ENCODE measurements at places on chromosomes 5 and 9.

- DNase-seq, result peak; percentile 13
Observed at GRCh38 chr5:75584641-75585040, 26.6 kb upstream of the ANKDD1B start.

DNA sequence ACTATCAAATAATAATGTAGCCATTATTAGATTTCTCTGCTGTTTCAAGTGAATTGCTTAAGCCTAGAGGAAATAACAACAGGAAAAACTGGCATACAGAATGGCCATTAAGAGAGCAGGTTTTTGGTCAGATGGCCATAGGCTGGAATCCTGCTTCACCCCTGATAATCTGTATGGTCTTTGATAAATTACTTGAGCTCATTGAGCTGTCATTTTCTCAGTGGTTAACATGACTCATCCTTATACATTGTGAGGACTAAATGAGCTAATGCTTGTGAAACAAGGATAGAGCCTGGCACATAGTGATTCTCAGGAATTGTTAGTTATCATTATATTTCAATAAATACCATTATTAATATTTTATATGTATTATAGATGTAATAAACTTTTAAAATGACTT lies 516.5 kb downstream of the KIF4B start:
- no peak for DNase-seq

DNA sequence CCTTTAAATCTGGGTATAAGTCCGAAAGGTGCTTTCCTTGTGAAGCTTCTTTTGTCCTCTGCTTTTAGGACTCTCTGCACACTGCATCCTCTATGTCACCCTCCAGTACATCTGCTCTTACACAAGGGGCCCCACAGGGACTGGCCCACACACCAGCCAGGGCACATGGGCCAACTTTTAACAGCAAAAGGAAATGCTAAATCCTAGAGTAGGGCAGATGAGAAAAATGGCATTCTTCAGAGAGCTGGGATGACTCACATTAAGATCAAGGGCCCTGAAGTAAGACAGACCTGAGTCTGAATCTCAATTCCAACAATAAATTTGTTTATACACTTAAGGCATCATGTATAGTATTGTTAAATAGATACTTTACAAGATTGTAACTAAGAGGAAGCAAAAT lies 40.3 kb upstream of the CDKN2B start:
- peak; percentile 10 for DNase-seq

DNA sequence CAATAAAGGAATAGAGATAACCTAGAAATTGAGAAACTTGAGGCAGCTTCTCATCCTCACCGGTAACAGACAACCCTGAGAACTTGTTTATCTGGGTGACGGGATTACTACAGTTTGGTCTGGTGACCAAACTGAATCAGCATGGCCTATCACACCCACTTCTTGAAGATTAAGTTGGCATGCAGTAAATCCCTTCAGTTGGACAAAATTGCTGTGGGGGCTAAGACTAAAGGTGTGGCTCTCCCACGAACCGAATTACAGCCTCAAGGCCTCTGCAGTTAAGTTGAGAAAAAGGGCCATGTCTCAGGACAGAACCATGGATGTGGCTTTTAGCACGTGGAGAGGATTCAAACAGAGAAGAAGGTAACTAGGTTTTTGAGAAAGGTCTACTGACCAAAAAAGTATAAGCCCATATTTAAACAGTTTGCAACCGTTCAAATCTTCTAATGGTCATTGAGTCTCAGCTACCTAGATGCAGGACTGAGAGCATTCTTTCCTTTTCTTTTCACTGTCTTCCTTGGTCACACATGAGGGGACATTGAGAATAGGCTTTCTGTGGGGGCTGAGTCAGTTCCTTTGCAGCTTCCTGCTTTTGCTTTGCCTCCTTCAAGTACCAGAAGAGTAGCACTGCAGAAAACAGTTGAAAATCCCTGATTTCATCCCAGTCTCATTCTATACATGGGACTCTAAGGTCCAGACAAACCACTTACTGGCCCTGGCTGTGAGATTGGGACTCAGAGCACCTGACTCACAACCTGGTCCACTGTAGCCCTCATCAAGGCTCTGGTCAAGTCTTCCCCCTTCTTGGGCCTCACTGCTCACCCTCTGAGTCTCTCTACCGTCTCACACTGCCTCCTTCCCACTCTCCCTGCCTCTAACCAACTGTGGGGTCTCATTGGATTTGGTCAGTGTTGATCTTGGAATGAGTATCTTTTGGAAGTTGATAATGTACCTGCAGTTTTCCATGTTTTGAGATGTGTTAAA lies 30.9 kb downstream of the PDE6A start:
- DNase-seq, result peak; percentile 45

- DNase-seq, result no peak
Observed at GRCh38 chr5:93272108-93272507, 308.9 kb downstream of the NR2F1-AS1 start.

GRCh38 chr9:114281473-114282103 lies 41.3 kb upstream of the ORM1 start:
- no peak for DNase-seq

DNA sequence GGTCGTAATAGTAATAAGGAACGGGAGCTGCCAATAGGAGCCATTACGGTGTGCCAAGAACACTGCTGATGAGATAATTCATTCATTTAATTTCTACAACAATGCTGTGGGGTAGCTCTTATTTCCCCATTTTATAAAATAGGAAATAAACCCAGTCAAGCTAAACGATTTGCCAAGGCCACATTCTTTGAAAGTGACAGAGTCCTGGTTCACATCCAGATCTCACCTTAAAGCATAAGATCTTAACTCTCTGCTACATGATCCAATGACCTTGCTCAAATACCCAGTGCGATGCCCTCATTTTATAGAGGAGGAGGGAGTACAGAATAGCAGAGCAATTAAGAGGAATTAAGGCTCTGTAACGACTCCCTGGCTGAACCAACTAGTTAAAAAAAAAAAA lies 5.0 kb downstream of the PDE6A start:
- DNase-seq, result peak; percentile 68

DNA sequence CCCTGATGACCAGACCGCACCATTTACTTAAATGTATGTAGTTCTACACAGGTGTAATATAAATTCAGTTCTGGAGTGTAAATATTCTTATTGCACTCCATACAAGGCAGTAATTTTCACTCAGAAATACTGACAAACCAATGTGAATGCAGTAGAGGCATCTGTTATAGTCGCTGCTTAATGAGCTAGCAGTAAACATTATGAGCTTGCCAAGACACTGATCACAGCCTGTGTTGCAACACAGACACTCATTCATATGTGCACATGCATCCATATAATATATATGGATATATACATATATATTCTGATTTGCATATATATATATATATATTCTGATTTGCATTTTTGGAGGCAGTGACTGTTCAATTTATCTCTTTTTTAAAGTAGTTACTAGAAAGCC lies 435.1 kb upstream of the ST8SIA4 start:
- DNase-seq, result no peak

DNA sequence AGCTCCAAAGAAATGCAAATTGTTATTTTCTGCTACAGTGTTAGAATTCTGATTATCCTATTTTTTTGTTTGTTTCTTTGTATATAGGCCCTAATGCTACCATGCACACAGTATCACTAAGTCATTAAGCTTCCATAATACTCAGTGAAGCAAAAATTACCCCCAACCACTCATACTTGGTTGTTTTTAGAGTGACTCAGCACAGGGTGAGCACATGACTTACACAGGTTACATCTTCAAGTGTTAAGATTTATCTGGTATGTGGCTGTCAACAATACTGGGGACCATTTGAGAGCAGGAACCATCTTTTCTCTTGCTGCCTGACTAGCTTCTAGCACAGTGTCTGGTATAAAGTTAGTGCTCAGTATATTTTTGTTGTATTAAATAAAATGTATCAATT lies 255.8 kb upstream of the SLC24A2 start:
- DNase-seq, result peak; percentile 42

- DNase-seq, result no peak
Observed at GRCh38 chr9:88801214-88801796, 190.0 kb upstream of the S1PR3 start.

GRCh38 chr9:72140586-72140985 lies 8.7 kb upstream of the GDA start:
- DNase-seq, result no peak

- no peak for DNase-seq
Observed at GRCh38 chr5:150289551-150290390, at the start of gene CAMK2A. Gene CAMK2A, minus strand, starts transcription at chr5:150289773. Its CDS starts 148 bp downstream, at chr5:150289625.

DNA sequence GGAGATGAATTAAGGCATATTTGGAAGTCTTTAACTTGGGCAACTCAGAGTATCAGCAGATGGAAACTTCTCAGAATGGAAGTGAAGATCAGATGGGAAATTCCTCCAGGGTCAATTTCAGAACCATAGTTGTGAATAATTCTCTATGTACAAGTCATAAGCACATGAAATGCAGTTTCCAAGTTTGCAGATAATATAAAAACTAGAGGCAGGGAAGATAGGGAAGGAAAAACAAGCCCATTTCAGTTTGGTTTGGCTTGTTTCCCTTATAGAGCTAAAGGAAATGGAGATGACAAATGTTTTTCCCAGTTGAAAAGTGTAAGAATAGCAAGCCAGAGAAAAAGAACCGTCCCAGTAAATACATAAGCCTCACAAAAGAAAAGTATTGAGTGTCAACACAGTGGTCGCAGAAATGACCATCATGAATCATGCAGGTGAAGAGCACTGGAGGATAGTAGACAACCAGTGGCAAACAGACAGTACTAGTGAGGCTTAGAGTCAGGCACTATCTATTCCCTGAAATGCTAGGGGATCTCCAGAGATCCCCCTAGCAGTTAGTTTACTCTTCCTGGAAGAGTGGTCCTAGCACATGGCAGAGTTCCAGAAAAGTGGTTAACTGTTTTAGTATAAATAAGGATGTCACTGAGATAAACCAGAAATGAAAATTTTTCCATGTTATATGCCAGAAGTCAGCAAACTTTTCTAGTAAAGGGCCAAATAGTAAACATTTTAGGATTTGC lies 245.9 kb downstream of the SAXO1 start:
- DNase-seq, result no peak

DNA sequence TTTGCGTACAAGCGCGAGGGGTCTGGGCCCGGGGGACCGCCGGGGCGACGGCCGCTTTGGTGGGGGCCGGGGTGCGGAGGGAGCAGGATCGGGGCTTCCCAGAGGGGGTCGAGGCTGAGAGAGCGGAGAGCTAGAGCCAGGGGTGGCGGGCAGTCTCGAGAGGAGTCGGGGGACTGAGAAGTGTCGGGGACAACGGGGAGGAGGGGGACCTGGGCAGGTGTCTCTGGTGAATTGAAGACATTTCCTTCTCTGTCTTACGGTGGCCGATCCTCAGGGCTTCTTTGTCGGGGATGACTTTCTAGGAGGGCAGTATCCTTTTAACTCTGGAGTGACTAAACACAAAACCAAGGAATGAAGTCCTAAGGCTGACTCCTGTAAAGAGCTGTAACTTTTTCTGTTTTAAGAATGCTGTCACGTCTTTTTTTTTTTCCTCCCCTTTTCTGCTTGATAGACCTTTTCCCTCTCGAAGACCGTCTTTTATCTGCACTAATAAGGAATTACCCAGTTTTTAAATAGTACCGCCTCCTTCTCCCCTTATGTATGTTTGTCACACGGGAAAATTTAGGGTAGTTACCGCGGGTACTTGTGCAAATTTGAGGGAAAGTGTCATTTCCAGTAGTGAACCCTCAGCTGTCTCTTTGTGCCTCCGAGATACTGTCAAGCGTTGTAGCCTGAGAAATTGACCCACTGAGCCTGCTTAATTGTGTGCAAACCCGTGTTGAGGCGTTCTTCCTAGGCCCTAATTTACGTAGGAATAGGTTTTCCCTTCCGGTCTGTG lies 822 bp downstream of the DENND4C start:
- peak; percentile 26 for DNase-seq

GRCh38 chr9:106020186-106020585 lies 325.8 kb downstream of the TMEM38B start:
- DNase-seq, result no peak

DNA sequence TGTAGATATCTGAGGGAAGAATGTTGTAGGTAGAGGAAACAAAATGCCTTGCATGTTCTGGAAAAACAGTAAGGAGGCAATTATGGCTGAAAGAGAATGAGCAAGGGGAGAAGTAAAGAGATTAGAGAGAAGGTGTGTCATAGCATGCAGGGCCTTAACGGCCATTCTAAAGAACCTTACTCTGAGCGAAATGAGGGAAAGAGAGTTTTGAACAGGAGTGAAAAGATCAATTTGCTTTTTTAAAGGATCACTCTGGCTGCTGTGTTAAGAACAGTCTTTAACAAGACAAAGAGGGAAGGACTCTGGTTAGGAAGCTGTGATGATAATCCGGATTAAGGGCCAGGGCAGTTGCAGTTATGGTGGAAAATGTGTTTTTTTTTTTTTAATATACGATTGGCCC lies 22.6 kb downstream of the PTBP3 start:
- DNase-seq, result no peak

- DNase-seq, result no peak
Observed at GRCh38 chr9:98944057-98944733, 488 bp downstream of the COL15A1 start.

DNA sequence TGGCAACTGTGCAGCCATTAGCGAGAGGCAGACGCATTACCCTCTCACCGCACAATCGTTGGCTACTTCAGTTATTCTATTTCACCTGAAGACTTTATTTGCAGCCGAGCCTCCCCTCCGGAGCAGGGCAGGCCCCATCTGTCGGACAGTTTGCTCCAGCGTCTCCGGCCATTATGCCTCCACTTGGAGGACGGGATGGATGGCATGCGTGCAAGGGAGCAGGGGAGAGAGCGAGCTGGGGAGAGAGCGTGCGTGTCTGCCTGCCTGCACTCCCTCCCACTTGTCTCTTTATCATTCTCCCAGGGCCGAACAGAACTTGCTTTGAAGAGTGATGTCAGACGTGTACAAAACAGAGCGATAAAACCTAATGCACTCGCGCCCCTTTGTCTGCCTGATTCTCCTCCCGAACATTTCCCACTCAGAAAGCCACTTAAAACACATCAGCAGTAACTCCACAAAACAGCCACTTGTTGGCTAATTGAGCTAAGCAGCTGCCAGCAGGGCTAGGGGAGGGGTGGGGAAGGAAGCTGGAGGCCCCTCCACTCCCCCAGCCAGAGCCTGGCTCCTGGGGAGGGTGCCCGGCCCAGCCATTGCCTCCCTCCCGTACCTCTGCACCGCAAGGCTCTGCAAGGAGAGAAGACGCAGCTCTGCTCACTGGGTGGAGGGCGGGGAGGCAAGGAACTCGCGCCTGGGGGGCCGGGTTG lies 43.4 kb upstream of the FUBP3 start:
- no peak for DNase-seq

GRCh38 chr9:109512170-109512756 lies 14.2 kb upstream of the PTPN3 start:
- no peak for DNase-seq

GRCh38 chr5:158658446-158659230 lies 441.1 kb downstream of the EBF1 start:
- no peak for DNase-seq

DNA sequence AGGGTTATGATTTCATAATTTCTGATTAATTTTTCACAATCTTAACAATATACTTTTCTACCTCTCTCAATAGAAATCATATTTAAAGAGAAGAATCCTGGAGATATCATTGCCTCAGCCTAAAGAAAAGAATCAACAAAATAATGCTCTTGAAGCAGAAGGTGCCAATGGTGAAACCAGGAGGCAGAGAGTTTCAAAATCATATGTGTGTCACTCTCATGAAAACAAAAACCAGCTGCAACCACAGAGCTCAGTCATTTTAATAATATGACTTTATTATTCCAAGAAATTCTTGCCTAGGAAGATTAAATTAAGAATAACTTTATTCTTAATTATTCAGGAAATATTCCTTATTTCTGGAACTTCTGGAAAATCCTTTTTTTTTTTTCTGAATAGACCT lies 266.8 kb upstream of the ACTBL2 start:
- DNase-seq, result no peak

GRCh38 chr5:158780656-158781237 lies 319.0 kb downstream of the EBF1 start:
- DNase-seq, result no peak

GRCh38 chr9:135563039-135563476 lies 1.5 kb downstream of the PAEP start:
- no peak for DNase-seq
